ENCODE measurements at places on chromosomes 3 and 15. TPM values are rescaled to one million over a fixed set of nuclear protein-coding genes. Genes with fewer than 3 reads are reported as not detected.

The GTPBP8 gene
- total RNA-seq, result 40.6 TPM

The CNTN4 gene
- total RNA-seq, result not detected

The NOX5 gene
- not detected for total RNA-seq

The HYAL2 gene
- 4.2 TPM for total RNA-seq

The CFAP100 gene
- not detected for total RNA-seq

The CTXN2 gene
- total RNA-seq, result not detected

The IGDCC3 gene
- not detected for total RNA-seq

The DUOXA2 gene
- total RNA-seq, result not detected

The SCAANT1 gene
- total RNA-seq, result not detected

The CLDN18 gene
- under 0.01 TPM for total RNA-seq

The GREM1 gene
- total RNA-seq, result 0.10 TPM

The ABI3BP gene
- 0.10 TPM for total RNA-seq

The GOLGA8R gene
- total RNA-seq, result 2.2 TPM

The PLSCR4 gene
- total RNA-seq, result 0.10 TPM

The STAB1 gene
- total RNA-seq, result 42.6 TPM

The FAM107A gene
- total RNA-seq, result not detected

The CDC25A gene
- 0.21 TPM for total RNA-seq

The SLC7A14 gene
- total RNA-seq, result under 0.01 TPM

The B3GNT5 gene
- 37.6 TPM for total RNA-seq

The LYSMD2 gene
- 18.1 TPM for total RNA-seq

The SLC51B gene
- total RNA-seq, result 0.10 TPM

The RAB43 gene
- total RNA-seq, result 28.1 TPM

The CYP8B1 gene
- total RNA-seq, result under 0.01 TPM

Measured in mononuclear cell (primary cell).